ENCODE measurements at places on chromosomes 3 and 15.

- DNase-seq, result no peak
These were observed 3.9 kb upstream of the INSYN1 start for GRCh38 chr15:73756947-73757513.

DNA sequence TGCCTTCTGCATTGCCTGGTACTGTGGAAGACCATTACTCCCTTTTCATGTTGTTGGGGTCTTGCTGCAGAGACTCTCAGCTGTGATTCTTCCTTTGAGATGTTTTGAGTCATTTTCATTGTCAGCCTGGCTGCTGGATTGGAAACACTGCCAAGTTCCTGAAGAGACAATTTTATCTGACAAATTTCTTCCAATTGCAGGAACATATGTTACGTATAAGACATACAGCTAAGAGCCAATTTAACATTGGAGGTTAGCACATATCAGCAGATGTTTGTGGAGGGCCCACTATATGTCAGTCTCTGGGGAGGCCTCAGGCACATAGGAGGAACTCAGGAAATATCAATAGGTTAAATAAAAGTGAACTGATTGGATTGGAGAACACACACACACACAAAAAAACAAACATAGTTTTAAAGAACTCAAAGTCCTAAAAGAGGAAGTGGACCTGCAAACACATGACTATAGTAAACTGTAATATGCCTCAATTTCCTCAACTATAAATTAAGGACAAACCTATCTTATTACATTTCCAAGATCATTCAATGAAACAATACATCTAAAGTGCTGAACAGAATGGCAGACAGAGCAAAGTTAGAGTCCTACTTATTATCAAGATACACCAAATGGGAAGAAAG, 172.3 kb downstream of the MYRIP start:
- DNase-seq, result no peak

DNA sequence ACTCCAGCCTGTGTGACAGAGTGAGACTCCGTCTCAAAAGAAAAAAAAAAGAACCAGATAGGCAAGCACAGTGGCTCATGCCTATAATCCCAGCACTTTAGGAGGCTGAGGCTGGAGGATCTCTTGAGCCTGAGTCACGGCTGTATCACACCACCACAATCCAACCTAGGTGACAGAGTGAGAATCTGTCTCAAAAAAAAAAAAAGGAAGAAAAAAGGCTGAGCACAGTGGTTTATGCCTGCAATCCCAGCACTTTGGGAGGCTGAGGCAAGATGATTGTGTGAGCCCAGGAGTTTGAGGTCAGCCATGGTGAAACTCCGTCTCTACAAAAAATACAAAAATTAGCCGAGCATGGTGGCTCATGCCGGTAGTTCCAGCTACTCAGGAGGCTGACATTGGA, 5.6 kb upstream of the NICN1 start:
- no peak for DNase-seq

DNA sequence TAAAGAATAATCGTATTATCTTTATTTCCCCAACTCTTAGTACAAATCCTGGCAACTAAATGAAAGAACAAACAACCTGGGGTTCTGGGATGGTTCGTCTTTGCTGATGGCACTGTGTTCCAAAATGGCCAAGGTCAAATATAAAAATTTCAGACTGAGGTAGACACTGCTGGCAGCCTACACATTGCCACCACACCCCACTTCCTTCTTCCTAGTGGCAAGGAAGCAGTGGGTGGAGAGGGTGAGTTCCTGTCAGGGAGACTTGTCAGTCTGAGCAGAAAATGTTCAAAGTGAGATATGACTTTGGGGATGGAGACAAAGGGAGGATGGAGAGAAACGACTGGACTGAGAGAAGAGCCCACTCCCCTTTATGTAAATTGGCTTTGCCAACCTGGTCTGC, 69.6 kb downstream of the LMCD1 start:
- DNase-seq, result no peak
